Activated CD4-positive, alpha-beta T cell treated with anti-CD3 and anti-CD28 coated beads, Interleukin-2, Interleukin-4, amounts not matched to agents 100 ng/mL and 50 ng/mL, durations not matched to agents 16 hours and 8 hours (primary cell): ENCODE measurements at places on chromosomes 11 and 22.

GRCh38 chr11:109795234-109795633 is 298.0 kb upstream of the ZC3H12C start:
- DNase-seq, result no peak

DNA sequence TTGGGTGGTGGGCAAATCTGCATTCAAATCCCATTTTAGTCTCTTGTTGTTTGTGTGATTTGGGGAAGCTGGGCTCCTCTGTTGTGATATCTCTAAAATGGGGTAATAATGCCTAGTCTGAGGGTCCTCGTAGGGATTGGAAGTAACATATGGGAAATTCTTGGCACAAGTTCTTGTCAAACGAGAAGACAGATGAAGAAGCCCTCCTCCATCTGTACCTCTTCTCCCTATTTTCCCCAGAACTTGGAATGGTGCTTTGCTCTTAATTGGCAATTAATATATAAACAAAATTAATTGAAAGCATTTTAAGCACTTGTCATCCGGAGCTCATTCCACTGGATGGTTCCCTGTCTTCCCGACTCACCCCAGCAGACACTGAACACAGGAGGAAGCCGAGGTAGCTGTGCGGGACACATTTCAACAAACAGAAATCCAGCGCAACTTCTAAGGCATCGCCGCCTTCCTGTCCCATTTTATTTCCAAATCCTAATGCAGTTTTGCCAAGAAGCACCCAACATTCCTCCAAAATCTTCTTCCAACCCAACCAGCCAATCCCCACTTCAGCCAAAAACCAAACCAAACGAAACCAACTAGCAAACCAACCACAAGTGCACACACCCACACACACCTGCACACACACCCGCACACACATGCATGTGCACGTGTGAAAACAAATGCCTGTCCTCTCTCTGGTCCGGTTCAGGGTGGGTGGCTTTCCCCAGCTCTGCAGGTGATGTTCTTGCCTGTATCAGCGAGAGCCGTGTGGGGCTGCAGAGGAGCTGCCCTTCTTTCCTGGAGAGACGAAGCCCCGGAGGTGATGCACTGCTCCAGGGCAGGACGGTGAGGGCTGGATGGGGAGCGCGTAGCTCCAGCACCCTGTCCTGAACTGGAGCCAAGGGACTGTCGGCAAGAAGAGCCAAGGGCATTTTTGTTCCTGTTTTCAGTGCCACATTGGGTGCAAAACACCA is 100.8 kb upstream of the B3GAT1 start:
- DNase-seq, result no peak

DNA sequence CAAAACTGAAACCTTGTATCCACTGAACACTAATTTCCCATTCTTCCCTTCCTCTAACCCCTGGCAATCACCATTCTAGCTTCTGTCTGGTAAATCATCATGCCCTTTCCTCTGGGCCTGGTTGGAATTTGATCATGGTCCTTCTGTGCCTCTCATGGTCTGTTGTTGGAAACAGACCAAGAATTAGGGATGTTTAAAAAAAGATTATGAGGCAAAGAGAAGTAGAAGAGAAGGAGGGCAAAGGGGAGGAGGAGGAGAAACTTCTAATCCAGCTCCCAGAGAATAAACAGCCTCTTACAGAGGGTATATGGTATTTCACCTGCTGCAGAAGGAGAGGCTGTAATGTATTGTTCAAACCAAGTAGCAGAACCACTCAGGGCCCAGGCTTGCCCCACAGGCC is 10.6 kb downstream of the BCO2 start:
- no peak for DNase-seq

DNA sequence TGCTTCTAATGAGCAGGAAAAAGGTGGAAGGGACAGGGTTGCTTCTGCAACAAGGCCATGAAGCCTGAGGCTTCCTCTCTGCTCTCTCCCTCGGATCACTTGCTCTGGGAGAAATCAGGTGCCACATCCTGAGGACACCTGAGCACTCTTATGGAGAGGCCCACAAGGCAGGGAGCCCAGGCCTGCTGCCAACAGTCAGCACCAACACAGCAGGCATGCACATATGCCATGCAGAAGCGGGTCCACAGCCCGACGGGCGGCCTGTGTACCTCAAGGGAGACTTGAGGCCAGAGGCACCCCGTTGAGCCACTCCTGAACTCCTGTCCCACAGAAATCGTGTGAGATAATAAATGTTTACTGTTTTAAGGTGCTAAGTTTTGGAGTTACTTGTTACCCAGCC is 9.5 kb downstream of the TTLL12 start:
- DNase-seq, result no peak

DNA sequence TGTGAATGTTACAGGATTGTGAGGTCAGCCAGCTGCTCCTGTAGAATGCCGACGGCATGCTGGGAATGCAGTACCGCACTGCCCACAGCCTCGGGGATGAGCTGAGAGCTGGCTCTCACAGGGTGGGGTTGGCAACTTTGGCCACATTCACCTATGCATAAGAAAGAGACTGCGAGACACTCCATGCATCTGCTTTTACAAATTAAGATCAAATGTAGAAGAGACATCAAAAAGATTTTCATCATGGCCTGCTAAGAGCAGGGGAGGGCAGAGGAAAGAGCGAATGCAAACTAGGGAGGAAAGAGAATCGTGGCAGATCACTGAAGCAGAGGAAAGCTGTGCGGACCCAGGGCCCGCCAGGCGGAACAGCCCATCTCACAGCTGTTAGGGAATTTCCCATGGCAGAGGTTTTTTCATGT is 49.8 kb upstream of the SPATA19 start:
- no peak for DNase-seq

GRCh38 chr11:120376547-120377182 is 40.5 kb downstream of the ARHGEF12 start:
- no peak for DNase-seq

GRCh38 chr11:70210530-70210929 is 7.4 kb downstream of the FADD start:
- no peak for DNase-seq

GRCh38 chr11:73982595-73982989 is at the start of gene UCP2:
Gene UCP2, minus strand, starts transcription at chr11:73982843. Its CDS starts 4,465 bp downstream, at chr11:73978378.
- DNase-seq, result peak; percentile 91

- no peak for DNase-seq
Observed at GRCh38 chr22:25084405-25085107, 115.1 kb upstream of the CRYBB3 start.

DNA sequence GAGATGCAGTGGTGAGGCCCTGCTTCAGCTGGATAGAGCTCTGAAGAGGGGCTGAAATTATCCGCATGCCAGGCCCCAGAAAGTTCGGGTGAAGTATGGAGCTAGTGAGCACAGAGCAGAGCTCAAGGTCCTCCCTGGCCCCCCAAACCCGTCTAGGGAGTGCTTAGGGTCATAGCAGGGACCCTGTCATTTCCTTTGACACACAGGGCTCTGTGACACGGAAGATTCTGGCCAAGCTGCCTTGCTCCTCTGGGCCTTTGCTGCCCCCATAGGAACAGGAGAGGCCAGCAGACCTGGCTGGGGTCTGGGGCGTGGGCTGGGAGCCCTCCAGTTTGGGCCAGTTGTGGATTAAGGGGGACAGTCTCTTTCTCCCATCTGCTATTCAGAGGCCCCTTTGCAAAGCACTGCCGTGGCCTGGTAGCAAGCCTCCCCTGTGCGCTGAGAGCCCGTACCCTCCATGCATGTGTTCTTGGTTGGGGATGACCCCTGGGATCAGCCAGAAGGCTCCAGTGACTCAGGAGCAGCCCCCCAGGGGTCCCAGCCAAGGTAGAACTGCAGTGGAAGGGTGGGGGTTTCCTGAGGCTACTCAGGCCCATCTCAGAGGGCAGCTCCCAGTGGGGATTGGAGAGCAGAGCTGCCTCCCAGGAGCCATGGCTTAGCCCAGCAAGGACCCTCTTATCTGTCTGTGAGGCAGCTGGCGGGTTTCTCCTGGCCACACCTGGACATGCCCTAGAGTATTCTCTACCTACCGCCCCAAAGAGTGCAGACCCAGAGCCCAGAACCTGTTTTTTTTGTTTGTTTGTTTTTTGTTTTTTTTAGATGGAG is 42.3 kb downstream of the RNF141 start:
- no peak for DNase-seq

GRCh38 chr11:120615391-120615790 is 103.8 kb downstream of the GRIK4 start:
- DNase-seq, result no peak

DNA sequence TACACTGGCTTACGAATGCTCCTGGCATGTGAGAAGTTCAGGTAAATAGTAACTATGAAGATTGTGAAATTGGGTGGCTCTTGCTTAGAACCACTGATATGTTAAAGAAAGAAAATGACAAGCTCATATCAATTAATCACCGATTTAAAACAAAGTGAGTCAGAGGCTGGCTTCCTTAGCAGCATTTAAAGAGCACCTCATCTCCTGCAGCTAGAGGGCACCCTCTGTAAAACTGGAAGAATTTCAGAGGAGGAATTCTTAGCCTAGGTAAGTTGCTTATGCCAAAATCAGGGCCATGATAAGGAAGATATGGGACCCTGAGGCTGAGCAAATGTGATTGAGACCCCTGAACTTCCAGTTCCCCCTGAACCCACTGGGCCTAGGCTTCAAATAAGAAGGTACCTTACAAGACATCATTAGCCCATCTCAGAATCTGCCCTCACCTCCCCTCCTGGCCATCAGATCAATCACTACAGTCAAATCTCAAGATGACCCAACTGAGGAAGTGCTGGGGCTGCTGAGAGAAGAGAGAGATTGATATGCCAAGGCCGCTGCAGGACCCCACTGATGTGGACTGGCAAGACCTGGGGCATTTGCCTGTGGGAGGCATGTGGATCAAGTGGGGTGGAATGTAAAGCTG is 8.6 kb upstream of the CD3E start:
- peak; percentile 54 for DNase-seq

- no peak for DNase-seq
Observed at GRCh38 chr11:5367448-5368074, 16.1 kb upstream of the OR51M1 start.

DNA sequence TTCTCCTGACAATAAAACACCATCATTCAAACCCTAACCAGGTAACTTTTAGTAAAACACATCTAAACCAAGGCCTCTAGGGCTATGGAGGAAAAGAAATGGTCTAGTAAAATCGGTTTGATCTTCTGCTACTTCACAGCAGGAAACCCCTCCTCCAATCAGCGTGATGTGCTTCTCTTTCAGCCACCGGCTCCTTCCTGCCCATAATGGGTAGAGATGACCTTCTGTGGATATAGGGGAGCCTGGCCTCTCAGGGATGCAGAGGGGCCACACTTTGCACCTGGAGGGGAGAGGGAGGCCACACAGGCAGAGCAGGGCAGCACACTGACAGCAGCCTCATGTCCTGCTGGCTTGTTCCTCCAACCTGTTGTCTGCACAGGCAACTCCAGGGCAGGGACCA is 6.9 kb downstream of the EHD1 start:
- DNase-seq, result no peak

GRCh38 chr11:5531053-5531831 is 14.7 kb upstream of the UBQLNL start:
- no peak for DNase-seq

DNA sequence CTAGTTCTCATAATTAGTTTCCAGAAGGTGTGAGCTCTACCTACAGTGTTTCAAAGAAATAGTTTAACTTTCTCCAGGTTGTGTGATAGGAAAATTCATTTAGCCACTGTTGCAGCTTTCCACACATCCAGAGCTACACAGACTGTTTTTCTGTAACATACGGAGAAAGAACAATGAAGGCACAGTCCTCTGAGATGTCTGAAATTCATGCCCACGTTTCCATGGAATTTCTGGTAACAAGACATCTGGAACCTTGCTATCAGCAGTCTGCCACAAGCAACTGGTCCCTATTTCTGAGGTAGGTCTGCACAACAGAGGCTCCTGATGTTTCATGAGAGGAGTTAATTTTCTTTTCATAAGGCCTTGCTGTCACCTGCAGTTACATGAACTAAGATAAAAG is 273.3 kb upstream of the C11orf87 start:
- DNase-seq, result no peak

DNA sequence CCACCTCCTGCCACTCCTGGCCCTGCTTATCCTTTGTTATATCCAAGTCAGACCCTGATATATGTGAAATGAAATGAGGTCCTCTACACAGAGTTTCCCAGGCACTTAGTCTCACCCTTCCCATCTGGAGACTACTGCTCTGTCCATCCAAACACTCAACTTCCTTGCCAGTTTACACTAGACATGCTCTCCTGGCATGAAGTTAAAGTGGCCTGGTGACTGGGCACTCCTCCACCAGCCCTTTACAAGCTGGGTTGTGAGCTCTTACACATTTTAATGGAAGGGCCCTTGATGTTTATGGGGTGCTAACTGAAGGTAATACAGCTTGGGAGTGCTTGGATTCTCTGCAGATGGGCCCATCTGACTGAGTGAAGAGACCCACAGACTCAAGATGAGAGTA is 216.1 kb upstream of the NARS2 start:
- no peak for DNase-seq

GRCh38 chr22:48037618-48038017 is 1275.2 kb downstream of the TBC1D22A start:
- no peak for DNase-seq

- no peak for DNase-seq
Observed at GRCh38 chr11:61955422-61956135, 5.4 kb downstream of the BEST1 start.

DNA sequence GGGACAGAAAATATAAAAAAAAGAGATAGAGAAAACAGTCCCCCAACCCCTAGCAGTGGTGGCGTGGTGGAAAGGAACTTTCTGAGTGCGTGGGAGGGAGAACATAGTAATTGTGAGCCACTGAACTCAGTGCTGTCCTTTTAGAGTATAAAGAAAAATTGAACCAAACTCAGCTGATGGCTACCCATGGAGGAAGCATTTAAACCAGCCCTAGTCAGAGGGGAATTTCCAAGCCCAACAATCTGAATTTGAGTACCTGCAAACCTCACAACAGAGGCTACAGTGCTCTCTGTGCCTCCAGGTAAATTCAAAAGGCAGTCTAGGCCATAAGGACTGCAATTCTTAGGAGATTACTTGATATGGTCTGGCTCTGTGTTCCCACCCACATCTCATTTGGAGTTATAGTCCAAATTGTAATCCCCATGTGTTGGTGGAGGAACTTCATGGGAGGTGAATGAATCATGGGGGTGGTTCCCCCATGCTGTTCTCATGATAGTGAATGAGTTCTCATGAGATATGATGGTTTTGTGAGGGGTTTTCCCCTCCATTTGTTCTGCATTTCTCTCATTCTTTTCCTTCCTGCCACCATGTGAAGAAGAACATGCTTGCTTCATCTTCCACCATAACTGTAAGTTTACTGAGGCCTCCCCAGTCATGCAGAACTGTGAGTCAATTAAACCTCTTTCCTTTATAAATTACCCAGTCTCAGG is 687.8 kb downstream of the FAM181B start:
- DNase-seq, result no peak

- DNase-seq, result no peak
Observed at GRCh38 chr22:41491374-41492100, 22.6 kb downstream of the ACO2 start.
